PC-9 (cell line): ENCODE measurements at places on chromosomes 7 and 10.
A peak's percentile ranks its signal among the peaks of the same experiment; 100 is the strongest.

DNA sequence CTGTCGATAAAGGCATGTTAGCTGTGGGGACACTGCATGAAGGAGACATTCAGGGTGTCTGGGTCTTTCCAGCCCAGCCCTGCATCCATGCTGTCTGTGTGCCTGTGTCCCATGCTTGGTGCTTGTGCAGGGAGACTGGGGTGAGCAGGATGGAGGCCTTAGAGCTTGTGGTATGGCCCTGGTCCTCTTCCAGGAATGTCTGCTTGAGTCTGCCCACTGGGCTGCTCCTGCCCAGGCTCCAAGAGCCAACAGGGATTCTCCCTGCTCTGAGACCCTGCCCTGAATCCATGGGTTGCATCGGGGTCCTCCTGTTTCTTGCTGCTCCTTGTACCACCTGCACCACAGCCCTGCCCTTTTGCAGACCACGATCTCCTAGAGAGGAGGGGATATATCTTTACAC lies 31.4 kb upstream of the ARHGAP22 start:
- H3K27ac ChIP-seq: no peak overlapping the region
- H3K4me1 ChIP-seq: no peaks in the 10 kb centered on the region
- DNase-seq: no peak
- no peaks in the 10 kb centered on the region for H3K36me3 ChIP-seq

DNA sequence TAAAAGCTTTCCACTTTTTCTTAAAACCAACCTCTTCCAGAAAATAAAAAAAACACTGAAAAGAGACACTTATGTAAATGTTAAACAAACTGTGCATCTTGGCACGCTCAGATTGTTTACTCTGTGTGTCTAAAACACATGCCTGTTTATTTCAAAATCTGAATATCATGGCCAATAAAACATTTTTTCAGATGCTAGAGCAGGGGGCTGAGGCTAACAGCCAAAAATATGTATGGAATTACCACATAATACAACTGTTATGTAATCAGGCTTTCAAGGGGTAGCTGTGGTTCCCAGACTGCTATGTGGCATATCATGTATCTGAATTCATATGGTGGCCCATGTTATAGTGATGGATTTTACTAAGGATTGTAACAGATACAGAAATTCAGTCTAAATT lies 130.4 kb downstream of the HIBADH start:
- DNase-seq: no peak
- 0 out of 2 replicates have a peak, but pooled peaks cover 3% of the 10 kb centered on the region for H3K36me3 ChIP-seq
- no peaks in the 10 kb centered on the region for H3K4me1 ChIP-seq
- no peak overlapping the region for H3K27ac ChIP-seq

GRCh38 chr10:30820261-30820991 lies 190.9 kb upstream of the LYZL2 start:
- H3K27ac ChIP-seq: no peak overlapping the region

DNA sequence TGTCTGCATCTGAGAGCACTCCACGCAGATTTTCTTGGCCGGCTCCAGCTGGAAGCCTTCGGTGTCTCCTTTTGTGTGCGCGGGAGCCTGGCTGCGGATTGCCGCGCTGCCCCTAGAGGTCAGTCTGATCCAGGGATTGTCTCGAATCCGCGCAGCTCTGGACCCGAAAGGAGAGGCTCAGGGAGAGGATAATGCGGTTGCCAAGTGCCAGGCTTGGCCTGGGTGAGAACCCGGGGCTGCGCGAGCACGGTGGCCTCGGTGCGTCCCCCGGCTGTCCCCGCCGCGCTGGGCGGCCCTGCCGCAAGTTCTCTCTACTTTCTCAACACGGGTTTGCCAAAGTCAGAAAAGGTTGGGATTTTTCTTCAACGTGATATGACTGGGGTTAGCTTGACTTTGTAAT lies 140.9 kb downstream of the ADCYAP1R1 start:
- no peaks in the 10 kb centered on the region for H3K4me1 ChIP-seq
- DNase-seq: peak; percentile 52
- H3K27me3 ChIP-seq: peaks cover 26% of the 10 kb centered on the region
- H3K36me3 ChIP-seq: no peaks in the 10 kb centered on the region
- no peak overlapping the region for H3K4me3 ChIP-seq

GRCh38 chr7:131895541-131896164 lies 339.2 kb upstream of the PODXL start:
- no peak overlapping the region for H3K27ac ChIP-seq
- no peaks in the 10 kb centered on the region for H3K4me1 ChIP-seq

DNA sequence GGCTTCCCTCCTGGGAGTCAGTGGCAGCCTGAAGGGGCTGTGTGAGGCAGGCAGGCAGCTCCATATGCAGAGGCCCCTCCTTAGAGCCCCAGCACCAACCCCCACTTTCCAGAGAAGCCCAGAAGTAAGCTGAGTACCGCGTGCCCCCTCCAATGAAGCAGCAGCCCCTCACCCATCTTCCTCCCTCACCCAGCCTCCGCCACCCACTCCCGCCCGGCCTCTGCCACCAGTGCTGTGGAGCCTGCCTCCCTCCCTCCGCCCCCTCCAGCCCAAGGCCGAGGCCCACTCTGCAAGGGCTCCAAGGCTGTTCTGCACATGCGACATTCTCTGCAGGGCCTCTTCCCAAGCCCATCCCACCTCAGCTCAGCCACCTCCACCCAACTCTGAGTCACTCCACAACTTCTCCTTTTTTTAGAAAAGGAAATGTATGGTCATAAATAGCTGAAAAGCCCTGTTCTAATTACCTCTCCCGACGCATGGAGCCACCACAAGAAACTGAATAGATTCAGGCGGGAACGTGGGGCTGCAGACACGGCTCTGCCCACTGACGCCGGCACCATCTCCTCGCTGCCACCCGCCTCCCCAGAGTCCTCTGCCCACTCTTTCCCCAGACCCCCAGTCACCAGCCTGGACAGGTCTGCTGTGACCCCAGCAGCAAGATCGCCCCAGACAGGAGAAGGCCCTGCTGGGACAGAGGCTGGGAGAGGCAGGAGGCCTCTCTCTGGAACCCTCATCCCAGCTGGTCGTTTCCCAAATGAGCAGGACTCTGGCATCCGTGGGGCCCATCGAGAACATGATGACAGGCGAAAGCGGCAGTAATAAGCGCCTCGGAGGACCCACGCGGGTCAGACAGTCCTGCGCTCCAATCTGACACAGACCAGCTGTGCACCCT lies 213.9 kb downstream of the MAD1L1 start:
- H3K4me1 ChIP-seq: 0 out of 2 replicates have a peak, but pooled peaks cover 3% of the 10 kb centered on the region
- no peaks in the 10 kb centered on the region for H3K36me3 ChIP-seq
- no peak overlapping the region for H3K27ac ChIP-seq

DNA sequence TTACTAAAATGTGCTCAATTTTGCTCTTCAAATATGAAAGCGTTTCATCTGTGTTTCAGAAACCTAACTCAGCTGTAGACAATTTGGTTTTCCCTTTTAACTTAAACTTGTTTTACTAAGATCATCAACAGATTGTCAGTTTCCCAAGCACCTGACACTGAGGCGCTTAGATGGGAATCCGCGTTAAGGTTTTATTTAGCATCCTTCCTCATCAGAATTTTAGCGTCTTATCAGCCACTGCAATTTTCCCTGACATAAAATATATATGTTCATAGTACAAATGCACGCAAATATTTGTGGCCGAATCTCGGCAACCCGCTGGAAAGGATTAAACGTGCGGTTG lies 1.2 kb downstream of the SGCE start:
- no peak for DNase-seq
- peak overlapping the region; percentile 94 for H3K4me3 ChIP-seq
- H3K27ac ChIP-seq: no peak overlapping the region
- H3K36me3 ChIP-seq: no peaks in the 10 kb centered on the region
- H3K4me1 ChIP-seq: peaks cover 19% of the 10 kb centered on the region
- H3K27me3 ChIP-seq: no peaks in the 10 kb centered on the region

DNA sequence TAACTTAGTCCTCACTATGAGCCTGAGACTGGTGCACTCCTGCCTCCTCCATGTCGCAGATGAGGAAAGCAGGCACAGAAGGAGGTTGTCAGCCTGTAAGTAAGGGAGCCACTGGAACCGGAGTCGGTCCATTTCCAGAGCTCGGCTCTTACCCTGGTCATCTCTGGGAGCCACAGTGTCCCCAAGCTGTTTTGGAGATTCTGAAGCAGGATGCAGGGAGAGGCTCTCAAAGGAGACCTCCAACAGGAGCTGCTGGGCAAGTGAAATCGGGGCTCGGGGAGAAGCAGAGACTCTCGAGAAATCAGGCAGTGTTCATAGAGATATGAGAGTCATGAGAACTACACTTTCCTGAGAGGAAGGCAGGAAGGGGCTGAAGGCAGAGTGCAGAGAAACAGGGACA lies 39.0 kb downstream of the VSTM4 start:
- H3K27me3 ChIP-seq: peaks cover 28% of the 10 kb centered on the region; the same call in 1 of the 2 replicates
- H3K36me3 ChIP-seq: no peaks in the 10 kb centered on the region
- H3K4me3 ChIP-seq: no peak overlapping the region
- no peaks in the 10 kb centered on the region for H3K4me1 ChIP-seq
- no peak overlapping the region for H3K27ac ChIP-seq

DNA sequence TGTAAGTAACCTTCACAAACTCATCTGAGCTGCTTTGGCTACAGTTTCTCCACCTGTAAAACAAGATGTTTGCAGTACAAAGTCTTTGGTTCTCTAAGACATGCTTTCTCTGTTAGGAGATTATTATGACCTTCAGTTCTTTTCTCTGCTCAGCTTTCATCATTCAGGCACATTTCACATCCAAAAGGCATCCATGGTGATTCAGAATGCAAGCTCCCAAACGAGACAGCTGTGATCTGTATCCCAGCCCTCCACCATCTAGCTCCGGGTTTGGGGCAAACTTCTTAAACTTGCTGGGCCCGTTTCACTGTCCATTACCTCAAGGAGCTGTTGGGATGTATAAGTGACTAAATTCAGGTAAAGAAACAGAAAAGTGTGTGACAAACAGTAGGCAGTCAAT lies 95.8 kb upstream of the COL1A2 start:
- H3K36me3 ChIP-seq: no peaks in the 10 kb centered on the region
- H3K4me3 ChIP-seq: no peak overlapping the region
- peaks cover 24% of the 10 kb centered on the region for H3K4me1 ChIP-seq
- H3K27me3 ChIP-seq: no peaks in the 10 kb centered on the region
- DNase-seq: no peak
